GM19239 (cell line): ENCODE measurements at places on chromosomes 12 and 14.

DNA sequence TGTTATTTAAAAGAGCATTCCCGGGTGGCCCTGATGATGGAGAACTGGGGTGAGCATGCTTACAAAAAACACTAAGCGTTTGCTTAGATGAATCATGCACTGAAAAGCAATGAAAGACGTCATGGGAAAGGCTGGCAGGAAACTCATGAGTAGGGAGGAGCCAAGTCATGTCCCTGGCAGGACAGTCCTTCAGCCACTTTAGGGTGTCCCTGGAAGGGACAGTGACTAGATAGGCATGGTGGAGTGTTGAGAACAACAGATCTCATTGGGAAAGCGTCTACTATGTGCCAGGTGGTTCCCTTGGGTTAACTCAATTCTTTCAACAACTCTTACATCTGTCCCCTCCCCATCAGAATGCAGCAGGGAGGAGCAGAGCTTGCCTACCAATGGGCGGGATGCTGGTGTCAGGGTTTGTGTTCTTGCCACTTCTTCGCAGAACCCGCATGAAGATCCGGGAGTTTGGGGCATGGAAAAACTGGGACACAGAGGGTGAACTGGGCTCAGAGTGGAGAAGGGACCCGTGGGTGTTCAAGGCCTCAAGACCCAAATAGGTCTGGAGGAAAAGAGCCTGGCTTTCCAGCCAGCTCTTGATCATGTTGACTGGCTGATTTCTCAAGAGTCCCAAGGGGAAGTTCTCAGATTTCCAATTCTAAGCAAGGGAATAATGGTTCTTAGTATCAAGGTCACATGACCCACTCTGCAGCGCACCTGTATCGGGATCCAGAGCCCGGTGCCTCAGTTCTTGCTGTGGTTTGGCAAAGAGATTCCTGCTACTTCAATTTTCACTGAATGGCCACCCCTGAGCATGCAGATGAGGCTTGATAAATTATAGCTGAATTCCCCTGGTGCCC lies 653.9 kb upstream of the TBX3 start:
- no peak for DNase-seq

DNA sequence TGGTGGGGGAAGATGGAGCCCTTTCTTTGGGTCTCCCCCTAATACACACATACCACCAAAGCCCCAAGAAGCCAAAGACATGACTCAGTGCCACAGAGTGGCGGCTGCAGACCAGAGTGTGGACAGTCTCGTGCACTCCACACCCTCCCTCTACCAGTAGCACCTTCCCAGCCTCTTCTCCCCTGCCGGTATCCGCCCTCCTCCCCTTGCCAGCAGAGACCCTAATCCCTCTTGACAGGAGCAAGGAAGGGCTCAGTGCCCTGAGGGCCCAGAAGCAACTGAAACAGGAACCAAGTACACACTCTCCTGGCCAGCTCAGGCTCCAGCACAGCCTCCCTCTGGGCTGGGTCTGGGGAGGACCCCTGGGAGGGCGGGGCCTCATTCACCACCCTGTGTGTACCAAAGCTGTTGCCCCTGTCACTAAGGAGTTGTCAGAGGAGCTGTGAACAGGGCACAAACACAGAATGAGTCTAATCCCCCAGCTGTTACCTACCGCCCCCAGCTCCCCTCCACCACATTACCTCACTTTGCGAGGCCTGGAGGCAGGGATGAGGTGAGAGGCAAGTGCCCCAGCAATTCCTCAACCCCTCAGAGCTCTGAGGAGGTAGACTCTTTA lies 8.2 kb downstream of the SPRYD3 start:
- no peak for DNase-seq

GRCh38 chr12:41683023-41683422 lies 461.7 kb downstream of the GXYLT1 start:
- DNase-seq, result no peak

DNA sequence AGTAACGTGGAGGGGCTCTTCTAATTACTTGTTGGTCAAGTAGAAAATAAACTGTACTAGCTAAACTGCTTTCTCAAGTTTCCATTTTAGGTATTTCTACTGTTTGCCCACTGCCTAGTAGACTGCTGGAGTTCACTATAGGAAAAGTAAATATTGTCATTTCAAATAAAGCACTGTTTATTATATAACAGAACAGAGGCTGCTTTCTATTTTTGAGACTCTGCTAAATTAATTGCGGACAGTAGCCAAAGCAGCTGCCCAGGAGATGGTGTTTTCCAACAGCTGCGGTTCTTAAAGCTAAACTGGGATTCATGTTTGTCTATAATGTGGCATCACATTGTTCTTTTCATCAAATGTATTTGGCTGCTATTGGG lies 15.9 kb upstream of the SIX1 start:
- DNase-seq, result no peak

- no peak for DNase-seq
Measured at GRCh38 chr12:130711756-130712155, 4.3 kb downstream of the RIMBP2 start.

DNA sequence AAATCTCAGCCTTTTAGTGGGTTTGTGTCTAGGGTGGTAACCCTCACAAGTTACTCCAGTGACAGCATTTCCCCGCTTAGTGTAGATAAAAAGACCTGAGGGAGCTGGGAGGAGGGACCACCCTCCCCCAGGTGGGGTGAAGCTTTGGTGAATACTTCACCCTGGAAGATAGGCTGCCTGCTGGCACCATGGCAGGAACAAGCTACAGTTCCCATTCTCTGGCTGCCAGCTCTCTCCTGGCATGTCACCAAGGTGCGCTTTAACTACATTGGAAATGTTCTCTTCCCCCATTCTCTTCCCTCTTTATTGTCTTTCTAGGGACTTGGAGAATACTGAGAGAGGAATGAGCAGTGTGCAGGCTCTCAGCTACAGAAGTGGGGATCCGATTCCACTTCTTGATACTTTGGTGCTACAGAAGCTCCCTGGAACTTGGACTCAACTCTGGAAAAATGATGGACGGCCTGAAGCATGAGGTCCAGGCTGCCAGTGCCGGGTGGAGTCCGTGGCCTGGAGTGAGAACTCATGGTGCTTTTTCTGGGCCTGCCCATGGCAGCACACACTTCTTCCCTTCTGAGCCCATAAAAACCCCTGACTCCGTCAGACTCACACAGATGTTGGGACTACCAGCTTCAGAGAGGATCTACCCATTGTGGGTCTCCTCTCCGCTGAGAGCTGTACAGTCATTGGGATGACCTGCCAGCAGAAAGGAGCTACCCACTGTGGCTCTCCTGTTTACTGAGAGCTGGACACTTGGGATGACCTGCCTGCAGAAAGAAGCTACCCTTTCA lies 198.0 kb downstream of the ADGRD1 start:
- no peak for DNase-seq

GRCh38 chr12:121424624-121424975 lies 24.7 kb downstream of the RNF34 start:
- no peak for DNase-seq

- DNase-seq, result no peak
Measured at GRCh38 chr12:68013181-68013580, 23.9 kb downstream of the IFNG-AS1 start.

DNA sequence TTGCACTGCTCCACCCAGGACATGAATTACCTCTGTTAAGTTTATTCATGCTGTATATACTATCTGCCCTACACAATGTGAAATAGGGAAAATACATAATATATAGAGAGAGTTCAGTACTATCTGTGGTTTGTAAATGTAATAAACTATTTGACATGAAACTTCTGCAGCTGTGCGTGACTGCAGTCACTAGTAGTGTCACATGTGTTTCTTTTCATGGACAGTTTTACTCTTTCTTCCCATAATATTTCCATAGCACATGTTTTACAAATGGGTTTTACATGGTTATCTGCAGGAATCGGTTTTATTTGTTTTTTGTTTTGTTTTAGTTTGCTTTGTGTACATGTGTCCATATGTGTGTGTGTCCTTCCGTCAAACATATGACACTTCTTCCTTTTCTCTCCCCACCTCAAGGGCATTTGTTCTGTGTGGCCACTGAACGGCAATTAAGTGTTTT lies 1644.1 kb upstream of the FLRT2 start:
- no peak for DNase-seq

DNA sequence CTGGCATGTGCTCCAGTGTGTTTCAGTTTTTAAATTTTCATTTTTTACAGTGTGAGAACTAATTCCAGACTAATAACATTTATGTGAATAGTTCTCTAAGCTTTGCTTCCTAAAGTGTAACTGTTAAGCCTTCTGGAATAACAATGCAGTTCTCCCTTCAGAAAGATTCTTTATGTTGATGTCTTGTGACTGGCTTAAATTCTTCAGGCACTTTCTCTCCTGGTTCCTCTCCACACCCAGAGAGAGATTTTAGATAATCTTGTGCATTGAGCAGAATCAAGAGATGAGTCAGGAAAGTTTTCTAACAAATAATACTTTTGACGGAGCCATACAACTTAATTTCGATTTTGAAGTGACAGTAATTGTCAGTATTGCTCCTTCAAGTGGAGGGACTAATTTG lies 118.5 kb downstream of the RAD51B start:
- no peak for DNase-seq

- no peak for DNase-seq
Measured at GRCh38 chr12:118188690-118189371, 52.9 kb downstream of the PEBP1 start.

GRCh38 chr12:75011120-75011519 lies 198.5 kb downstream of the KCNC2 start:
- no peak for DNase-seq

DNA sequence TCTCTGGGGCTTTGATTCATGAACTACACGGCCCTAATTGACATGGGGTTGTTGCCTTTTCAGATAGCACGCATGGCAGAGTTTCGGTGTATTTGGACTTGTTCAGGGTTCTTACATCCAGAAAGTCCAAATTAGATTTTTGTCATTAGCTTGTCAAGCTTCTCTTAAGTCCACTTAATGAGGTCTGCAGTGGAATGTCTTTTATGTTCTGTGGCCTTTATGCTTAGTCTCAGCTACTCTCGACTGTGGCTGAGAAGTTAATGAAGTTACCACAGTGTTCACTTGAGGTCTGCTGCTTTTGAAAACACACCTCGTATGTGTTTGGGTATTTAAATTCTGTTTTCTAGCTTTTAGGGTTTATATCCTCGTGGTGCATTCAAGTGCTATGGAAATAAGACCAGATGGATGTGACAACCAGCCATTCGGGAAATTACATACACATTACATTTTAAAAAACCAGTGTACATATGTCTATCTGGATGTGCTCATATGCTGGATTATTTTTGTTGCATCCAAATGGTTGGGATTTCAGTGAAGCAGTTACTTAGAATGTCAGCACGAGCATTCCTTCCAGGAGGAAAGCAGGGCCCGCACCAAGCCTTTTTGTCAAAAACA lies 80.2 kb downstream of the RMST start:
- DNase-seq, result no peak

DNA sequence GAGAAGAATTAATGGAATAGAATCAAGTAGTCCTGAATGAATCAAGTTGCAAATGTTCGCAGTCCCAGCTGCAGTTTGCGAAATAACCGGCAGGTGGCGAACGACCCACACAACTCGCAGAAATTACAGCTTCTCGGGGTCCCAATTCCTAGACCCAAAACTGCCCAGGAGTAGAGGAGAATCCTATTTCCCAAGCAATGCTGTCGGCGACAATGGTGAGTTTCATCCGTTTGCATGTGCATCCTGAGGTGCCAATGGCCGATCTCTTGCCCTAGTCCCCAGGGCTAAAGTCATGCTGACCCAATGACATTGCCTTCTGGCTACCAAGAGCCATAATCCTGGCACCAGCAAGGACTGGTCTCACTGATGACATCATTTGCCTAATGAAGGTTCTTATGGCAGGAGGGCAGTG lies 8.5 kb upstream of the ASCL1 start:
- DNase-seq, result no peak

DNA sequence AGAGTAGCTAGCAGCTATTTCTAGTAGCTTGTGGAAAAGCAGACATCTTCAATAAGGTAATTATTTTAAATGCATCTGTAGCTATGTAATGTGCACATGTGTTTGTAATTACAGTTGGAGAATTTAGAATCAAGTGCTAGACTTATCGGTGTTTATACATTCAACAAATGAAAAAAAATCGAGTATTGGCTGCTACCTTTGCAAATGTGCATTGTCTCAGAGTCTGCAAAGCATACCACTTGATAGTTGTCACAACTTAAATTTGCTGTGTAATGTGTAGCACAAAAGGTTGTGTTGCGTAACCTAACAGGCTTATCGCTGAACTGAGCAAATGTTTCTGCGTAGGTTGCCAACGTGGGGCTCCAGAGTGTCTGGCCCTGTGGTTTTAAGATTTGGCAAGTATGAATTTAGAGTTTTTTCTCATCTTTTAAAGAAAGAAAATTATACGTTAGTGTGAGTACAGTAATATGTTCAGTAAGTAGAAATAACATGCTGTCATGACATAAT lies 44.3 kb downstream of the TMTC2 start:
- DNase-seq, result no peak

GRCh38 chr14:104228221-104228620 lies 89.8 kb downstream of the KIF26A start:
- no peak for DNase-seq

DNA sequence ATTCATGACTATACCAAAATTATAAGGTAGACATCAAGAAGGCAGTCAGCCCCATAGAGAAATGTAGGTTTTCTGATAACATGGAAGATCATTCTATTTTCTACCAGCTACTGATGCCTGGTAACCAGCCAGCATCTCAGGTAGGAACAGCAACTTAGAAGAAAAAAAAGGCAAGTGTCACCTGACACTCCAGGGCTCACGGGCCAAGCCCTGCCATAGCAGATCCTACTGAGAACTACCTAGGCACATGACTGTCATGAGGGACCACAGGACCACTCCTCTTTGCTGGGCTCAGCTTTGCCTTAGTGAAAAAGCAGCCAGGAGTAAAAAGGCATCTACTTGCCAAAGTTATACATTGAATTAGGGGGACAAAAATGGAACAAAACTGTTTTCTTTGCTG lies 33.4 kb downstream of the CORO1C start:
- DNase-seq, result no peak

GRCh38 chr12:12016284-12017100 lies 54.2 kb upstream of the BCL2L14 start:
- no peak for DNase-seq

DNA sequence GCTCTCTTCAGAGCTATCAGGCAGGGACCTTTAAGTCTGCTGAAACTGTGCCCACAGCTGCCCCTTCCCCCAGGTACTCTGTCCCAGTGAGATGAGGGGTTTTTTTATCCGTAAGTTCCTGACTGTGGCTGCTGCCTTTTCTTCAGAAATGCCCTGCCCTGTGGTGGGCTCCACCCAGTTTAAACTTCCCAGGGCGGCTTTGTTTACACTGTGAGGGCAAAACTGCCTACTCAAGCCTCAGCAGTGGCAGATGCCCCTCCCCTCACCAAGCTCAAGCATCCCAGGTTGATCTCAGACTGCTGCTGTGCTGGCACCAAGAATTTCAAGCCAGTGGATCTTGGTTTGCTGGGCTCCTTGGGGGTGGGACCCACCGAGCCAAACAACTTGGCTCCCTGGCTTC lies 46.9 kb upstream of the SLC16A7 start:
- DNase-seq, result no peak

- DNase-seq, result no peak
Measured at GRCh38 chr12:53062011-53062961, 12.4 kb downstream of the TNS2 start.

GRCh38 chr12:113601656-113602263 lies 130.1 kb upstream of the LHX5 start:
- DNase-seq, result no peak

GRCh38 chr14:96255501-96256366 lies at the start of gene BDKRB1:
Gene BDKRB1 (plus strand): TSS chr14:96256210. CDS start chr14:96263683, 7,473 bp downstream.
- DNase-seq, result no peak

- DNase-seq, result no peak
Measured at GRCh38 chr14:68308726-68309520, 483.9 kb downstream of the ZFP36L1 start.

GRCh38 chr14:102870994-102871831 lies 51.2 kb upstream of the AMN start:
- no peak for DNase-seq
